ENCODE measurements at places on chromosomes 7 and 10. TPM values are rescaled to one million over a fixed set of nuclear protein-coding genes. Genes with fewer than 3 reads are reported as not detected.

DNA sequence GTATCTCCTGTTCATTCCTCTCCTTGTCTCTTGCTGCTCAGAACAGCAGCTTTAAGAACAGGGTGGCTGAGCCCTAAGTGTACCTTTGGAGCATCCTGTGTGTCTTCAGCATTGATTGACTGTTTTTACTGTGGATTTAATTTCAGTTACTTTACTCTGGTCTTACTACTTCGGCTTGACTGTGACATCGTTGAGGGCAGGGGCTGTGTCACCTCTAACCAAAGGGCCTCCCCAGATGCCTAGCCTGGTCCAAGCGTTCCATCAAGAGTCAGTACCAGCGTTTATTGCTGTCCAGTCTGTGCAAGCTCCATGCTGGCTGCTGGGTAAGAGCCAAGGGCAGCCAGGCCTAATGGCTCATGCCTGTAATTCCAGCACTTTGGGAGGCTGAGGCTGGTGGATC, 32.4 kb downstream of the CCM2 start:
- no peaks in the 10 kb centered on the region for H3K36me3 ChIP-seq
- no peaks in the 10 kb centered on the region for H3K27me3 ChIP-seq
- H3K4me3 ChIP-seq: no peak overlapping the region

GRCh38 chr7:135712182-135712782, 15.7 kb downstream of the SLC13A4 start:
- no peaks in the 10 kb centered on the region for H3K36me3 ChIP-seq
- no peak overlapping the region for H3K27ac ChIP-seq
- no peak overlapping the region for H3K4me3 ChIP-seq
- no peaks in the 10 kb centered on the region for H3K27me3 ChIP-seq
- no peak for DNase-seq
- peaks cover 3% of the 10 kb centered on the region for H3K4me1 ChIP-seq

DNA sequence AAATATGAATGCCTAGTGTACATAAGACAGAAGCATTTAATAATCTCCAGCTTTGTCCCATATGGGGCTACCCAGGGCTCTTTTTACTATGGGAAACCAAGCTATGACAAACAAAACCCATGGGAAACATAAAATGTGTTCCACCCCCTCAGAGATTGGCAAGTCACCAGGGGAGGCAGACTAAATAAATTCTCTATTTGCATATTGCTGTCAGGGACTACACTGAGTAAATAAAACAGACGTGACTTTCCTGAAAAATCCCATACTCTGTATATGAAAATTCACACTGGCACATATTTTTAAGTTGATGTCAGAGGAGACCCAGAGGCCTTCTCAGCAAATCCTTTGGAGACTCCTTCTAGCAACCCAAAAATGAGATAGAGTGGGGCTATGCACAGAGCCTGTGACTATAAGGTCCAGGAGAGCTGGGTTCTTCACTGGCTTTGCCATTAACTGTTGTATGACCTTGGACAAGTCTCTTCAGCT, 44.0 kb upstream of the HPSE2 start:
- DNase-seq: no peak
- H3K27me3 ChIP-seq: no peaks in the 10 kb centered on the region
- H3K27ac ChIP-seq: no peak overlapping the region

DNA sequence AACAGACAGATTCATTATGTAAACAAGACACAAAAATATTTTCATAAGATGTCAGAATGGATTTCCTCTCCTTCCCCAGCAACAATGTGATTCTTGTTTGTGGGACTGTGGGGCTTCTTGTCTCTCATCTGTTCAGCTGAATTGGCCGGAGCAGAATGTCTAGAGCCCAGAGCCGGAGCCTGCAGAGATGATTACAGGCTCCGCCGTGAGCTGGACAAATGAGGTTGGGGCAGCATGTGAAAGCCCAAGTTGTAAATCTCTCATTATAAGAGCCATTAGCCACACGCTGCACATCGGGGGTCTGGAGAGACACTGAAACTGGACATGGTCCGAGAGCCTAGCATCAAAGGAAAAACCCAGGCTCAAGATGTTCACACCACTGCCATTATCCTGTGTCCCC, 137.0 kb upstream of the ADAM12 start:
- H3K4me3 ChIP-seq: no peak overlapping the region
- no peak for DNase-seq
- no peaks in the 10 kb centered on the region for H3K36me3 ChIP-seq
- no peaks in the 10 kb centered on the region for H3K27me3 ChIP-seq
- H3K27ac ChIP-seq: no peak overlapping the region

GRCh38 chr10:84294766-84295447, 33.5 kb upstream of the CCSER2 start:
- DNase-seq: no peak
- no peak overlapping the region for H3K27ac ChIP-seq
- no peak overlapping the region for H3K4me3 ChIP-seq
- H3K27me3 ChIP-seq: no peaks in the 10 kb centered on the region

DNA sequence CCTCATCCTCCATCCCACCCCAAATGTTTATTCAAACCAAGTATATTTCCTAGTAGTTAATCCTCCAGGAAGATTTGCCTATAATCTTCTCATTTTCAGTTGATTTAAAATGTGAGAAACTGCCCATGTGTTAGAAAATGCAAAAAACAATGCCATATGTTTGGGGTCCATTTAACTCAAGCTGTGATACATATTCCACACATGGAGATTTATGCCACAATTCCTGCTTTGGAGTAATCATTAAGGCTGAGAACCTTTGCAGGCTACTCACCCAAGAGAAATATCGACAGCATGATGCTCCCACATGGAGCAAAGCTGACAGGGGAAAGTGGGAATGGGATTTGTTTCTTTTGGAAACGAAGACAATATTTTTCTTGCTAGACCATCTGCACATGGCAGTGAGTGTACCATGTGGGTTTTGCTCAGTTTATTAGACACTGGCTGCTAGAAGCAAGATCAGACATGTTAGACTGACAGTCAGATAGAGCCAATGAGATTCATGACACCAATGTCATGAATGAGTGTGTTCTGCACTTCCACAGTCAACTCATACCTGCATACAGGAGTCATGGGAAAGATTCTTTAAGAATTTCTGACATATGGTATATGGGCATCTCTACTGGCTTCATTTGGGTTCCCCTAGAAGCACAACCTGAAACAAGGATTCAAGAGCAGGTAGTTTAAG, 3.4 kb upstream of the GRM8 start:
- no peak overlapping the region for H3K27ac ChIP-seq
- no peaks in the 10 kb centered on the region for H3K36me3 ChIP-seq
- no peaks in the 10 kb centered on the region for H3K27me3 ChIP-seq
- DNase-seq: no peak

Gene MXI1
- total RNA-seq: 55.3 TPM

Gene NEUROD6
- not detected for total RNA-seq
